HFFc6 (cell line): ENCODE measurements at places on chromosomes 2 and 18.

- no peak for DNase-seq
Measured at GRCh38 chr18:61972389-61973264, 79.8 kb upstream of the RNF152 start.

GRCh38 chr2:60556576-60557485 is 3.4 kb upstream of the BCL11A start:
- DNase-seq = no peak

GRCh38 chr2:7777668-7778067 is 860.5 kb downstream of the RNF144A start:
- no peak for DNase-seq

DNA sequence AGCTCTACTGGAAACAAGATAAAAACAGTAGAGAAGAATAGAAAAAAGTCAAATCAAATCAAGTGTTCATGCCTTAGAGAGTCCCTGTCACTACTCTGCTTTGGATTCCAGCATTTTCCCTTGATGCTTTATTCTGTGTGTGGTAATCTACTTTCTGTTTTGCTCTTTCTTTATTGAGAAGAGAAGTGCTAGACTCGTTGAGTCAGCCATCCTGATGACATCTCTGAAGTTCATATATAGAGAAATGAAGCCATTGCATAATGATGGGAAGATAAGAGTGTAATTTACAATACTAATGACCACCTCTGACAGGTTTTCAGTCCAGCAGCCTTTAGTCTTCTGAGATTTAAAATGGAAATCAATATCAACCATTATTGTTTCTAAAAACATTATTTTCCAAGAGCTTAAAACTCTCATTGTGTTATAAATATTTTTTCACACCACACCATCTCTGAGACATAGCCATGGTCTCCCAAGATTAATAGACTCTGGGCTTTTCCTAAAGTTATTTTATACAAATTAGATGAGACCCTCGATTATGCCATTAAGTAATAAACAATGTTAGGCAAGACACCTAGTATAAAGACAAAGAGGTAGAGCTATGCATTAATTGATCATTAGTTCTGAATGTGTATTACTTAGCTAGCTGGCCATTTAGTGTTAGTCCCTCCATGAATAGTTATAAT is 679.0 kb upstream of the ACVR2A start:
- no peak for DNase-seq

- no peak for DNase-seq
Measured at GRCh38 chr2:25050128-25050527, 8.3 kb downstream of the EFR3B start.

GRCh38 chr2:96913398-96914202 is 43.7 kb upstream of the SEMA4C start:
- DNase-seq = no peak

- DNase-seq = no peak
Measured at GRCh38 chr2:206989311-206989710, 50.0 kb downstream of the CPO start.

DNA sequence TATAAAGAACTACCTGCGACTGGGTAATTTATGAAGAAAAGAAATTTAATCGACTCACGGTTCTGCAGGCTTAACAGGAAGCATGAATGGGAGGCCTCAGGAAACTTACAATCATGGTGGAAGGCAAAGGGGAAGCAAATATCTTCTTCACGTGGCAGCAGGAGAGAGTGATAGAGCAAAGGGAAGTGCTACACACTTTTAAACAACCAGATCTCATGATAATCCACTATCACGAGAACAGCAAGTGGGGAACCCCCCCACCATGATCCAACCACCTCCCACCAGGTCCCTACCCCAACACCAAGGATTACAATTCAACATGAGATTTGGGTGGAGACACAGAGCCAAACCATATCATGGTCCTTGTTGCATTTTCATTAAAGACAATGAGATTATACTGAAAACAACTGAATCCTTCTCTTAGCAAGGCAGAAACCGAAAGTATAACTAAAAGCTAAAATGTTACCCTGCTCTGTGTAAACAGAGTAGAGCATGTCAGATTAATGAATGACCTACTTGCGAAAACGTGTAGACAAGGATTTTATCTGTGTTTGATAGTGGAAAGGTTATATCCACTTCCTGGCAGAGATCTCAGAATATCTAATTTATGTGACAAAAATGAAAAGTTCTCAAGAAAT is 60.1 kb upstream of the RBBP8 start:
- no peak for DNase-seq
